Fibroblast of lung (primary cell): ENCODE measurements at places on chromosomes 16 and 17.

DNA sequence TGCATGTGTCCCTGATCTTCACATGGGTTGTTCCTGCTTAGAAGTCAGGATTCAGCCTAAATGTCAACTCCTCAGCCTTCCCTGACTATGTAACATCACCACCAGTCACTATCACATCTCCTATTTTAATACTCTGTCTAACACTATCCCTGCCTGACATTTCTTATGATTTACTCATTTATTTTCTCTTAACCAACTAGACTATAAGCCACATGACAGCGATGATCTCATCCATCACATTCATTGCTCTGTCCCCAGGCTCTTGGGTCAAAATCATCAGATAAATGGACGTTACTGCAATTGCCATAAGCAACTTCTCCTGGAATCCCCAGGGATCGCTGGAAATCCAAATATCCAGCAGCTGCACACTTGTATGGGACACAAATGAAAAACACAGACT is 15.7 kb downstream of the CDRT4 start:
- DNase-seq = no peak

GRCh38 chr17:4786106-4786511 is at the start of gene VMO1:
VMO1 (minus strand) TSS chr17:4786364; CDS start chr17:4786352, 12 bp downstream.
- no peak for DNase-seq

- no peak for DNase-seq
Observed at GRCh38 chr17:8391711-8392110, 5.9 kb downstream of the RNF222 start.

DNA sequence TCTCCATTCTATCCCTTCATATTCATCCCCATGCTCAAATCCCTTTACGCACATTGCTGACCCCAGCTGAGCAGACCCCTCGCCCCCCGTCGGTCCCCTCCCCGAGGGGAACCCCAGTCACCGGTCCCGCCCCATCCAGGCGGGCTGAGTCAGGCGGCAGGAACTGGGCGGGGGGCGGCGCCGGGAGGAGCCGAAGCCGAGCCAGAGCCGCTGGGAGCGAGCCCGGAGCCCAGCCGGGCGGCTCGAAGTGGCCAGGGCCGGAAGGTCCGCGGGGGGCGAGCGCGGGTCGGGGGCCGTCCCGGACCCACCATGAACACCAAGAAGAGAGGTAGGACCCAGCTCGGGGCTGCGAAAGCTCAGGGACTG is 8.6 kb downstream of the RIPOR1 start:
- peak; percentile 56 for DNase-seq

- DNase-seq = peak; percentile 90
Observed at GRCh38 chr17:28946239-28946638, 5.1 kb downstream of the PHF12 start.

- DNase-seq = no peak
Observed at GRCh38 chr17:17587614-17588337, 3.7 kb downstream of the PEMT start.

GRCh38 chr16:48383877-48384519 is 1.2 kb downstream of the SIAH1 start:
- peak; percentile 41 for DNase-seq

DNA sequence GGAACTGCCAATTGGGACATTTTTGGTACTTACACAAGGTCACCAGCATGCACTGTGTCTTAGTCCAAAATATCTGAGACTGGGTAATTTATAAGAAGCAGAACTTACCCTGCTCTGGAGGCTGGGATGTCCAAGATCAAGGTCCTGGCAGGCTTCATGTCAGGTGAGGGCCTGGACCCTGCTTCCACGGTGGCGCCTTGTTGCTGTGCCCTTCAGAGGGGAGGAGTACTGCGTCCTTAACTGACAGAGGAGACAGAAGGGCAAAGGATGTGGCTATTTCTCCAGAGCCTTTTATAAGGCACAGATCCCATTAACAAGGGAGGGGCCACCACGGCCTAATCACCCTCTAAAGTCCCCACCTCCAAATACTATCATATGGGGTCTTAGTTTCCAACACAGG is 178.9 kb downstream of the C16orf95 start:
- DNase-seq = no peak
